ENCODE measurements at places on chromosomes 5 and 9. TPM values are rescaled to one million over a fixed set of nuclear protein-coding genes. Genes with fewer than 3 reads are reported as not detected.

Gene NINJ1
- total RNA-seq: 87.8 TPM

DNA sequence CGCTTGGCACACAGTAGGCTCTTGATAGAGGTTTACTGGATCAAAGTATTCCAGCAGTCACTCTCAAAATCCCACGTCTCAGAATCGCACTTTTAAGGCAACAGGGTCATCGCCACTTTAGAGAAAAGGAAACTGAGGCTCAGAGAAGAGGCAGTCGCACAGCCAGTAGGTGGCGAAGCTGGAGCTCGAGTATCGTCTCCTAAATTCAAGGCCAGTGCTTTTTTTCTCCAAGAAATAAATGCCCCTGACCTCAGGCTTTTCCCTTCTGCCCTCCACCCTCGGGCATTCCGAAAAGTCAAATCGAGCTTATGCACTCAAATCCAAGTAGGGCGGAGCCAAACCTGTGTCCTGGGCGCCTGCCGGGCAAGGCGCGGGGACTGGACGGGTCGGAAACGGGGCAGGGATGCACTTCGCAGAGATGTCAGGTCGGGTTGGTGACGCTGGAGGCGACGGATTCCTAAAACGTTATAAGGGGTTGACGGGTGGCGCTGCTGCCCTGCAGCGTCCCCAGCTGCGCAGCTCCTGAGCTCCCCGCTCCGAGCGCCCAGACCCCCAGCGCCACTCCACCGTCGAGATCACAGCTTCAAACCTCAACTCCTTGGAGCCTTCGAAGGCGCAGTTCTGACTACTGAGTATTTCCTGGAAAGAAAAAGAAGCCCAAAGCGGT is 4.7 kb upstream of the FOXB2 start:
- DNase-seq: no peak
- H3K4me3 ChIP-seq: no peak overlapping the region
- H3K36me3 ChIP-seq: no peaks in the 10 kb centered on the region
- H3K27me3 ChIP-seq: peaks cover 83% of the 10 kb centered on the region
- H3K4me1 ChIP-seq: peaks cover 18% of the 10 kb centered on the region

GRCh38 chr5:41812156-41812555 is 58.1 kb downstream of the OXCT1 start:
- DNase-seq: no peak
- no peaks in the 10 kb centered on the region for H3K4me1 ChIP-seq
- no peak overlapping the region for H3K27ac ChIP-seq
- H3K36me3 ChIP-seq: peaks cover 4% of the 10 kb centered on the region

DNA sequence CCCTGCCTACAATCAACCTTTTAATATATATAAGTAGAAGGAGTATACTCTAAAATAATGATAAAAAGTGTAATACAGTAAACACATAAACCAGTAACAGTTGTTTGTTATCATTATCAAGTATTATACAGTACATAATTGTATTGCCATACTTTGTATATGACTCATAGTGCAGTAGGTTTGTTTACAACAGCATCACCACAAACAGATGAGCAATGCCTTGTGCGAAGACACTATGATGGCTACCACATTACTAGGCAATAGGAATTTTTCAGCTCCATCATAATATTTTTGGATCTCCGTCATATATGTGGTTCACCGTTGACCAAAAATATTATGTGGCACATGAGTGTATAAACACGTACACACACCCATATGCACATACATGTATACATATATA is 69.7 kb upstream of the APC start:
- no peaks in the 10 kb centered on the region for H3K4me1 ChIP-seq
- no peaks in the 10 kb centered on the region for H3K27me3 ChIP-seq
- no peaks in the 10 kb centered on the region for H3K36me3 ChIP-seq
- H3K27ac ChIP-seq: no peak overlapping the region
- no peak overlapping the region for H3K4me3 ChIP-seq

Gene KIF12
- not detected for total RNA-seq
